ENCODE measurements at places on chromosomes 6 and 20.
A peak's percentile ranks its signal among the peaks of the same experiment; 100 is the strongest.

- no peak for DNase-seq
These were observed 153.7 kb upstream of the RIPOR2 start for GRCh38 chr6:25089442-25089841.

DNA sequence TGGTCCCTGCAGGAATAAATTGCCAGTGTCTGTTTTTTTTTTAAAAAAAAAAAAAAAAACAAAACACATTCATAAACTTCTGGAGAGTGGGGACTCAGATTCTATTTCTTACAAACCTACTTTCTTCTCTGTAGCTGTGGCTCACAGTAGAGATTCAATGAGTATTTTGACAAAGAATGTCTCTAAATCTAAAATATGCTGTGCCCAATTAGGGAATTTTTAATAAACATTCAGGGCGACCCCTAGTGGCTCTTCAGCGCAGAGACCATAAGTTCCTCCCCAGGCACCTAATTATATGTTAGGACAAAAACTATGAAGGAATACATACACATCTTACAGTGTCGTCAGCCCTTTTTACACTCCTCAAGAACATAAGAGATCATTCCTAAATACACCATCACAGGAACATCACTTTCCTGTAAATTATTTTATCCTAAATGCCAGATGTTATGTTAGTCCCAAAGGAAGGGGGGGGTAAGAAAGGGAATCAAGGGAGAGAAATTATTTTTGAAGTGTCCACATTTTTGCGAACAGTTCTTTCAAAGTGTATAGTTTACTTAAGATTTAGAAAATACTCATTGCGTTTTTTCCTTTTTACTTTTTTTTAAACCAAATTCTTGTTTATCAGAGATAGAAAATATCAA lies 21.8 kb upstream of the NAA20 start:
- DNase-seq = no peak

DNA sequence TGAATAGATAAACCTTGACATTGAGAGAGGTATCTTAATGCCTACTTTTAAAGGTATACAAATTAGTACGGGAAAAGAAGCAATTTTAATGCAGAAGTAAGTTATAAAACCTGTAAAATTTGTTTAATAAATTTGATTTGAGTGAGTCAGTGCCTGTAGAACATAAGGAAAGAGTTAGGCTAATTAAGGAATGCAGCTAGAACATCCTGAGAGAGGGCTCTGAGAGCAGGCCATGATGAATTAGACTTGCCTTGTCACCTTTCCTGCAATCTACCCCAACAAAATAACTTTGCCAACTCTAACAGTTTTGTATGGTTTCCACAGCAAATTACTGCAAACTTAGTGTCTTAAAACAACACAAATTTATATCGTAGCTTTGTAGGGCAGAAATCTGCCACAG lies 700.8 kb downstream of the RFPL4B start:
- DNase-seq = no peak

DNA sequence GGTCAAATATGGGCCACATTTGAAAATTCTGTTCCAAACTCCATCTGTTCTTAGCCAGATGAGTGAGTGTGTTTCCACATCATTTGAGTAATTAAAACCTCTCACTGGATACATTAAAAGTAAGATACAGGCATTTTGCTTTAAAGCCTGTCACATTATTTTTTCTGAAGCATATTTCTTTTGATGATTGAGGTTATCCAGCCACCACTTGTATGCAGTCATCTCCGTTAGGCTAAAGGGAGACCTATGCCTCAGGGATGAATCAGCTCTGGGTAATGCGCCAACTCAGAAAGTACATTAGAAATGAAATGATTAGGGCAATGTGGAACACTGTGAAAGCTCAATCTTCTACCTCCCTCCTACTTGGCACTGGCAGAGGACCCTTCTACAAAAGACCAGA lies 90.7 kb downstream of the SNAP25 start:
- DNase-seq = no peak

DNA sequence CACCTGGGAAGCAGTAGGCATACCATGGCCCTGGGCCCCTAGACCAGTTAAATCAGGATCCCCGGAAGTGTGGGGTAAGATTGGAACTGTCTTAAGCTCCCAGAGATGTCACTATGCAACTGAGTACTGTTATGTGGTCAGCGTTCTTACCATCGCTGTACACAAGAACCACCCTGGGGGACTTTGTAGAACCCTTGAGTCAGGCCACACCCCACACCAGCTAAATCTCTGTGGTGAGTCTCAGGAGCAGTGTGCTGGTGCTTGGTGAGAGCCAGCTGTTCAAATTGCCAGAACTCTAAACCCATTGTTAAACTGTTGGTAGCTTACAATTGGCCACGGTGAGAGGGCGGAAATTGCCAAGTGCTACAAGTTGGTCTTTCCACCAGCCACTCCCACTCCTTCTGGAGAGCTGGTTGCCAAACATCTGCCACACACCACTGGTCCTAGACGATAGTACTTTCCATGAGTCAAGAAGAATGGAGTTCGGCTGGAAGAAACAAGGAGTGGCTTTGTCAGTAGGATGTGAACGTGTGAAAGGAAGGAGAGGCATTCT lies 80.5 kb upstream of the SYNDIG1 start:
- DNase-seq = no peak

- no peak for DNase-seq
These were observed 29.1 kb downstream of the PLCG1 start for GRCh38 chr20:41166201-41167117.

DNA sequence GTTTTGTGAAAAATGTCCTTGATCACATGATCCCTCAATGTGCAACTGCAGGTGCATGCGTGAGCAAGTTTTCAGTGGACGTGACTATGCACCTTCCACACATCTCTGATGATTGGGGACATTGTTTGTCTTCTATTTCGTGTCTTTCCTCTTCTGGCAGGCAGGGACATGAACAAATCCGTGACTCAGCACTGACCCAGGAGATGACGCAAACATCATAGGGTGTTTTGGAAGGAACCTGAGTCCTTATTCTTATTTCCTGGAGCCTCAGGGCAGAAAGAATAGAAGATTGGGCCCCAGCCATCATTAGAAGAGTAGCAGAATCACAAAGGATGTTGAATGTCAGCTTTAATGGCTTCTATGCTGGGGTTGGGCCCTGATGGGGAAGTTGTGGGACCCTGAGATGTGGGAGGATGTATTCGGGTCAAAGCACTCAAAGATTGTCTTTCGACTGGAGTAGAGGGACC lies 11.9 kb upstream of the SIRPD start:
- DNase-seq = no peak

GRCh38 chr6:116157391-116157790 lies 31.5 kb upstream of the COL10A1 start:
- DNase-seq = no peak

DNA sequence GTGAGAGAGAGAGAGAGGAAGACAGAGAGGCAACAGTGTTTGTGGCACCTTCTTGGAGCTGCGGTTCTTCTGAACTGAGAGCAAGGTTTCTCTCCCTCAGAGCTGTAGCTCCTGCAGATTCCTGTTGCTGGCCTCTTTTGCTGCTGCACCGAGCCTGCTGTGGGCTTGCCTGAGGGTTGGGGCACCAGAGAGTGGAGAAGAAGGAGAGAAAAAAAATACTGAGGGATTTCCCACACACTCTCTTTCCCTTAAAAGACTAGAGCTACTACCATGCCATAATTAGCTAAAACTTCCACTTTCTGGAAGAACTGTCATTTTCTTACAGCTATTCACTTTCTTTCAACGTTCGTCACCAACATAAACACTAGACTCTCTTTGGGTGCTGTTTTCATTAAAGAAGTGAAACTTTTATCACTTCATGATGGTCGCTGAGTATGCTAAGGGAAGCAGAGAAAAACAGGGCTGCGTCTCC lies 18.2 kb upstream of the ECI2 start:
- DNase-seq = no peak

DNA sequence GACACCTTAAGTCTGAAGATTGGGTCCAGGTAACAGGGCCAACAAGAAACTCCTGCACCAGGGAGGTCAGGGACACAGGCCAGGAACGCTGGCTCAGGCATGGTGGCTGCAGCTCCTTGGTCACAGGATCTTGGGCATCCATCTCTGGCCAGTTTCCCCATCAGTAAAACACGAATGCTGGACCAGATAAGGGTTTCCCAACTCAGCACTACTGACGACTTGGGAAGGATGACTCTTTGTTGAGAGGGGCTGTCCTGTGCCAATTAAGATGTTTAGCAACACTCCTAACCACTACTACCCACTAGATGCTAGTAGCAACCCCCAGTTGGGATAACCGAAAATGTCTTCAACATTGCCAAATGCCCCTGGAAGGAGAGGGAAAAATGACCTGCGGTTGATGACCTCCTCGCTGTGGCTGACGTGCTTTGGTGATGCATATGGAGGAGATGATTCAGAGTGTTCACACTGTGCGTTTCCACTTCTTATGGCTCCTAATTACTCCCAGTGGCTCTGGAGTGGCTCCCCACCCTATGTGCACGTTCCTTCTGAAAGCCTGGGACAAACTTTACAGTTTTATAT lies 261.9 kb downstream of the CDH26 start:
- DNase-seq = no peak

GRCh38 chr6:6717953-6718352 lies 129.4 kb downstream of the LY86 start:
- DNase-seq = no peak

DNA sequence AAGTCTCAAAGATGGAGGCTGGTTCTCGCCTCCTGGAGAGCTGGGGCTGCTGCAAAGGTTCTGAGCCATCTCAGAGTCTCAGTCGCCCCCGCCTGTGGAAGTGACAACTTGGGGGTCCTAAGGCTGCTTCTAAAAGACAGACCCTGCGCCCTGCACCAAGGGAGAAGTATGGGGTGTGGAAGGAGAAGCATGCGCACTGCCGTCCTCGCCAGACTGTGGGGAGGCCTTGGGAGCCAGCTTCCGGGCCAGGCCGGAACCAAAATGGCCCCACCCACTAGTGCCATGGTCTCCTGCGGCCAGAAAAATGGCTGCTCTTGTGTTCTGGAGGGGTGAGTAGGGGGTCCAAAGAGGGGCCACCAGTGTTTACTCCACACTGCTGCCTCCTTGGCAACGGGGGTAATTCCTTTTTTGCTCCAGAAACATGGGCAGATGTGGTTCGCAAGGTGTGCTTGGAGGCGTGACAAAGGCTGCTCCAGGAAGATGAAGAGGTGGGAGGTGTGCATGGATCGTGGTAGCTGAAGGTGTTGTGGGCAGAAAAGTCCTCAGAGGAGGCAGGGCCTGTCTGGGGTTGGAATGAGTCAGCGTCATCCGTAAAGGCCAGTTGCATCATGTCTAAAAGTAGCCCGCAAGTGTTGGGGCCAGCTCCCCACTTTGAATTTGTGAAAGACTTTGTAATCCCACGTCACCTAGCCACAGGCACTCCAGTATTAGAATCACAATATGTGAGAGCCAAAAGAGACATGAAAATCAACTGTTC lies 329.8 kb upstream of the SOX4 start:
- no peak for DNase-seq

DNA sequence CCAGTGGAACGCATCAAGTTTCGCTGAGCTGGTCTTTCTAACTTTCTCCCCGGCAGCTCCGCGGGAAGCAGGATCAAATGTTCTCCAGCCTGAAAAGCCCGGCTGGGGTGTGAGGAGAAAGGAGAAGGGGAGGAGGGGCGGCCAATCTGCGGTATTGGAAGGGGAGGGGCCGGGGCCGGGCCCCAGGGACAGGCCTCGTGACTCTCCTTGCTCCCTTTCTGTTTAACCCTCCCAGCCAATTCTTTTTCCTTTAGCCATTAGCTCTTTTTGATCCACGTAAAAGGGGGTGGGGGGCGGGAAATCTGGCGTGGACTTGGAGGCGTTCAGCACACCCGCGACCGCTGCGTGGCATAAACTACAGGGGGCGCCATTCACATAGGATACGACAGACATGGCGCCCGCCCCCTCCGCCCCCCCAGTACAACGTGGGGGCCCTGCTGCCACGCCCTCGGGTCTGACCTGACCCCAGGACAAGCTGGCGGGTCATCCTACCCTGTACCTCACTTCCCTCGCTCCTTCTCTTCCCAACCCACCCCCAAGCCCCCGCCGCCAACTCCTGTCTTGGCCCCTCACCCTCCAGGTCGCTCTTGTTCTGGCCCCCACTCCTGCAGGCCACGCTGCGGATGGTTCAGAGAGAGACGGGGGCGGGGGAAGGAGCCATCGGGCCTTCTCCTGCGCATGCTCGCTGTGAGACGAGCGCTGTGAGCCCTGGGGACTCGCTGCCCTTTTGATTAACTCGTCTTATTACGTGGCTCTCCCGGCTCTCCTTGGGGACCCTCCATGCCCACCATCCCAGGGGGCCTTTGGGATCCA lies 7.8 kb upstream of the MDGA1 start:
- peak; percentile 76 for DNase-seq

GRCh38 chr6:97689078-97689754 lies 406.2 kb upstream of the MMS22L start:
- DNase-seq = no peak

GRCh38 chr6:8085053-8085511 lies 17.3 kb downstream of the EEF1E1 start:
- DNase-seq = no peak

- no peak for DNase-seq
These were observed 167.8 kb upstream of the HDAC2 start for GRCh38 chr6:114138577-114139248.

GRCh38 chr20:62116558-62117361 lies 5.5 kb upstream of the LSM14B start:
- DNase-seq = no peak

DNA sequence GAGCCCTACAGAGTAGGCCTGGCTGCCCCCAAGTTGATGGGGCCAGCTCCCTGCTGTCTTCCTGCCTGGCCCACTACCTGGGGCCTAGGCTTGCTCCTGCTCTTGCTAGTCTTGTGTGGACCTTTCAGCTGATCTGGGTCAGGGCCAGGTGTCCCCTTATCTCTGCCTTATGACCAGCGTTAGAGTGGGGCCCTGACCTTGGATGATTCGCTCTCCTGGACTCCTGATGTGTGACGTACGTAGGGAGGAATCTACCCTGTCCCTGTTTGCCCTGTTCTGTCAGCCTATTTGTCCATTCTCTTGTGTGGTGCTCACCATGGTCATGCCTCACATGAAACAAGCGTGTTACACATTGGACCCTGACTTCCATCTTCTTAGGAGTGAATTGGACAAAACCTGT lies 571.8 kb downstream of the QKI start:
- no peak for DNase-seq

GRCh38 chr20:41734506-41734945 lies 116.3 kb upstream of the CHD6 start:
- DNase-seq = peak; percentile 47

DNA sequence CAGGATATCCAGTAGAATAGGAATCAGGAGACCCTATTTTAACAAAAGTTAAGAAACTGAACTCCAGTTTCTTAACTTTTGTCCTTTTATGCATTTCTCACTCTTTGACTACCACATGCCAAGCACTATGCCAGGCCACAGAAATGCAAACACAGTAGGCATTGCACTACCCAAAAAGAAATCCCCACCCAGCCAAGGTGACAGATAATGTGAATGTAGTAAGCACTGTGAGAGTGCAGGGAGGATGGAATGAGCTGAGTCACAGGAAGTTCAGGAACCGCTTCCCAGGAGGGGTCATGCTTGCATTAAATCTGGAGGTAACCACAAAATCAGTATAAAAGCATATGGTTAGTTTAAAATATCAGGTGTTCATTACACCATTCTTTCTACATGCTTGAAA lies 20.1 kb upstream of the FAM83C start:
- DNase-seq = no peak

All from endothelial cell (in vitro differentiated cells).